Endothelial cell of umbilical vein (primary cell): ENCODE measurements at places on chromosomes 2 and 18.

DNA sequence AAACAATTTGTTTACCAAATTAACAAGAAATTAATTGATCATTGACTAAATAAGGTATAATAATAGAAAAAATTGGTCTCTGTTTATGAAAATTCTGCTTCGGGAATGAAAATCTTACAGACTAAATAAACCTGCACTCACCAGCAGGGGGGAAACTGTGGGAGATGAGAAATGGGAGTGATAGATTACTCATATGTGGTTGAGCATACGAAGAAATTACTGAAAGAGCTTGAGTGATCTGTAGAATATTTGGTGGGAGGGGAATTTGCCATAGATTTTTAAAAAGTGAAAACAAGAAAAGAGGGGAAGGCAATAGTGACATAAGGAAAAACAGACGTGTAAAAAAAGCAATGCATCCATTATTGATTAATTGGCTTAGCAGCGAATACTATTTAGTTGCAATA lies 2.2 kb downstream of the HMSD start:
- DNase-seq = no peak

- DNase-seq = no peak
Observed at GRCh38 chr2:199833525-199833924, 17.5 kb downstream of the FTCDNL1 start.

DNA sequence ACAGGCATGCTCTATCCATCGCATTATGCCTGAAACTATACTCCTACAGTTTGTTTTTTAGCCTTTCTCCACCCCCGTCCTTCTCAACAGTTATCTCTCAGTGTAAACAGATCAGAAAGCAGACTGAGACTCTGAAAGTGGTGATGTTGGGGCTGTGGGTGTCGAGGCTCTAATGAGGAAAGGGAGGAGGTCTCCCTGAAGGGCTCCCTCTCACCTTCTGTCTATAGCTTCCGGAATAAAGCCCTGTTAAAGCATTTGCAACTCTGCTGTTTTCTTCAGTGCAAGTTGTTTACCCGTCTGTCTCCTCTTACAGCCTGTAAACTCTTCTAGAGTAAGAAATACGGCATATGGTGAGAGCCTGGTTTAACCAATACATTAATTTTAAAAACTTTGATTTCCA lies 136.7 kb upstream of the SYT4 start:
- no peak for DNase-seq

- no peak for DNase-seq
Observed at GRCh38 chr2:223526106-223526505, 76.1 kb downstream of the SCG2 start.
